ENCODE measurements at places on chromosomes 12 and 14. TPM values are rescaled to one million over a fixed set of nuclear protein-coding genes. Genes with fewer than 3 reads are reported as not detected.

The CCDC196 gene
- not detected for polyA plus RNA-seq

The FOXG1 gene
- polyA plus RNA-seq = not detected

The CRIP1 gene
- polyA plus RNA-seq = 940 TPM

DNA sequence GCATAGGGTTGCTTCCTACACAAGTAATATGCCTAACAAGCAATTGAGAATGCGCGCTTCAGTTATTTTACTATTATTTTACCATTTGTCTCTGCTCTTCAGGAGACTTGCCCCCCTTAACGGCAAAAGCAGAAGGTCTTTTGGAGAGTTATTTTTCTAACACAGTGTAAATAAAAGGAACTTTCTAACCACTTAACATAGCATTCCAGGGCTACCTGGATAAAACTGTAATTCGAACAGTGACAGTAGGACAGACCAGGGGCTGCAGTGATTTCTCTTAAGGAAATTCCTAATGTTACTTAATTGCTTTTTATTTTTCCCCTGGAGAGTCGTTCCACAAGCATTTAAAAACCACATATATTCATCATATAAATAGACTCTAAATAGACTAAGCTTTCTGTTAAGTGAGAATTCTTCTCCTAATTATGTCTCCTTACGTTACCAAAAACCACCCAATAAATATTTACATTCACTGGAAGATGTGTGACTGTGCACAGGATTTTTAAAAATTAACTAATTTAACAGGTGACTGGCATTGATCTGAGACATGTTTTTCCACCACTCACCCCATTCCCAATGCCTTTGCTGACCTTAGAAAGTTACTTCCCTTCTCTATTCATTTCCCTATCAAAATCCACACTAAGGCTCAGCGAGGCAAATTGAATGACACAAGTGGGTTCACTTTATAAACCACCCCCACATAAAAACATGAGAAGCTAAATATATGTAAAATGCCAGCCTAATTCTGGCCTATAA lies 72.4 kb downstream of the RNF34 start:
- H3K27me3 ChIP-seq = peaks cover 2% of the 10 kb centered on the region
- H3K4me1 ChIP-seq = no peaks in the 10 kb centered on the region
- no peak overlapping the region for H3K4me3 ChIP-seq
- H3K27ac ChIP-seq = no peak overlapping the region
- H3K36me3 ChIP-seq = no peaks in the 10 kb centered on the region

DNA sequence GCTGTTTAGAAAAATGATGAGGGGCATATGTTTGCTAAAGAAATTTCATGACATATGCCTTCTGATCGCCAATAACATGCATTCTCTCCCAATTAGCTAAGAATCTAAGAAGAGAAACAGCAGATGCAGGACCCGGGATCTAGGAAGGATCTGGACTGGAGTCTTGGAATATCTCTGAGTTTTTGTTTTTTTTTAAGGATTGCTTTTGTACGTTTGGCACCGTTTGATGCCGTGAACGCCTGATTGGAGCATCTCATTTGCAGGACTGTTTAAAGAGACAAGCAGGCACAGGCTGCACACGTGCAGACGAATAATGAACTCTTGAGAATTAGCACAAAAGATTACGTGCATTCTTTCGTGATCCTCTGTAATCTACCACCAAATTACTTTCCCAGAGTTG lies 13.6 kb downstream of the EML1 start:
- DNase-seq = no peak
- H3K27ac ChIP-seq = no peak overlapping the region
- H3K27me3 ChIP-seq = peaks cover 3% of the 10 kb centered on the region
